Neural progenitor cell (in vitro differentiated cells): ENCODE measurements at places on chromosomes 1 and 21.

DNA sequence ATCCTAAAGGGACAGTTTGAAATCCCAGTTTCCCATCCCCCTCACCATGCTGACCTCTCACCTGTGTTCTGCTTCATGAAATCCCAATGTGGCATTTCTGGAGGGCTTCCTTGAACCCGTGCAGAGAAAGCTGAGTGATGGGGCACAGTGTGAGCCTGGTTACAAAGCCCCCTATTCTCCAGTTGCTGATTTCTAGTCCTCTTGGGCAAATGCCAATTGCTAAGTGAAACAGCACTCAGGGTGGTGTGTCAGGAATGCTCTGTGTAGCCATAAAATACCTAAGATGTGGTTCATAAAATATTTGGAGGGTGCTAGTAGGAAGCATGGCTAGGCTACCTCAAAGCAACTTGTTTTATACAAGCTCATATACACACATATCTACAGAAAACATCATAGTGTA lies 32.0 kb downstream of the SUSD4 start:
- DNase-seq: no peak

DNA sequence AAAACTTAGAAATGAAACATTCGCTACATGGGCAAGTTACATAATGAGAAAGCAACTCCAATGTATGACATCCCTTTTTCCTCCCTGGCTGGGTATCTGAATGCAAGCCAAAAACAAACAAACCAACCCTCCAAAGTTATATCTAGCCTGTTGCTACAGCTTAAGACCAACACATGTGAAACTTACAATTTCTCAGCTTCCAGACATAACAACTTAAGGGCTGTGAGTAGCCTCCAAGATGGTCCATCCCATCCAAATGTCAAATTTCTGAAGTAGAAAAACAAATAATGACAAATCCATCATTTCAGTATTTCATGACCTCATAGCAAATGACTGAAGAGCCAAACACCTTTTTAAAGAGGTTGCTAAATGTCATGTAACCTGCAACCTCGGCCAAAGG lies 19.9 kb downstream of the SETD4 start:
- DNase-seq: no peak

DNA sequence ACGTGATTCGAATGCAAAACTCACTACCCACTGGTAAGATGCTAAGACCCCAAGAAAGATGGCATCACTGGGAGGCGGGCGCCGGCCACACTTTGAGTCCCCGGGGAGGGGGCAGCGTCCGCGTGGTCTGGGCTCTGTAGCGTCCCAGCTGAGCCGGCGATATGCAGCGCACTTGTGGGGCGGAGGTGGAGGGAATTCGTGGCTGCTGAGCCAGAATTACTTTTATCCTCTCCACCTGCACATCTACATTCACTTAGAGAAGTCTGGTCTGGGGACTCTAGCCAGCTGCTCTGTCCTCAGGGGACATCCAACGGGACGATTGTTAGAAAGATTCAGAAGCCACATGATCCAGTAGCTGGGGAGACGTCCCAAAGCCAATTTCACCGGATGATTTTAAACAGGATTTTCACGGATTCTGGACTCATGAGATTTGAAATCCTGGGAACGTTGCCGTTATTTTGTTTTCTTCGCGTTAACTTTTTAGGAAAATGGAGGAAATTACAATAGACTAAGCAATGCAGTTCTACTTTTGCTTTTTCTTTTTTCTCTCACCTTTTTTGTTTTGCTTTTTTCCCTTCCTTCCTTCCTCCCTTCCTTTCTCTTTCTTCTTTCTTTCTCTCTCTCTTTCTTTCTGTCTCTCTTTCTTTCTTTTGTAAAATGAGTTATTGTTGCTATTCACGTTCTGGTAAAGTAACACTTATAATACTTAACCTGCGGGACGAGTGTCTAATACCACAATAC lies 1.3 kb downstream of the JAM2 start:
- DNase-seq: peak; percentile 59

- no peak for DNase-seq
Observed at GRCh38 chr1:243801378-243801777, 48.7 kb downstream of the AKT3 start.

DNA sequence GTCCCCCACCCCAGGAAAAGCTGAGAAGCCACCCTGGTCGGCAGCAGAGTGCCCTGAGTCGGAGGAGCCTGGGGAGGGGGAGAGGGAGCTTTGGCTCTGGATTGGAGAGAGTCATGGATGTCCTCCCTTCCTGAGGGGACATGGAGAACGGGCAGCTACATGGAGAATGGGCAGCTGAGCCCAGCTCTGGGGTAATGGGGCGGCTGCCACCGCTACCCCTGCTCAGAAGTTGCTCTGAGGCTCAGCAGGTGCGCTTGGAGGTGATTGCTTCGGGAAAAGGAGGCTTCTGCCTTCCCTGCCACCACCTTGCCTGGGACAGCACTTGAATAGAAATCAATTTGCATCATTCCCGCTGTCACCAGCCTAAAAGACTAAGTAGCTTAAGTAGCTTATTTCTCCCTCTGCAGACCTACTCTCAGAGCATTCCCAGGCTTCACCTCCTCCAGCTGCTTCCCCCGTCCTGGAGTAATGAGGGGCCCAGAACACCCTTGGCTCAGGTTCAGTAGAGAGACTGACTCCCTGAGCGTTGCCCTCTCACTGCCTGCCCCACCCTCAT lies 8.3 kb downstream of the DISP3 start:
- DNase-seq: peak; percentile 80

GRCh38 chr1:160560806-160561205 lies 18.5 kb downstream of the CD84 start:
- DNase-seq: no peak

- DNase-seq: peak; percentile 69
Observed at GRCh38 chr1:58363585-58363984, 182.9 kb downstream of the OMA1 start.

GRCh38 chr1:228000416-228000815 lies 6.4 kb upstream of the WNT3A start:
- DNase-seq: no peak

DNA sequence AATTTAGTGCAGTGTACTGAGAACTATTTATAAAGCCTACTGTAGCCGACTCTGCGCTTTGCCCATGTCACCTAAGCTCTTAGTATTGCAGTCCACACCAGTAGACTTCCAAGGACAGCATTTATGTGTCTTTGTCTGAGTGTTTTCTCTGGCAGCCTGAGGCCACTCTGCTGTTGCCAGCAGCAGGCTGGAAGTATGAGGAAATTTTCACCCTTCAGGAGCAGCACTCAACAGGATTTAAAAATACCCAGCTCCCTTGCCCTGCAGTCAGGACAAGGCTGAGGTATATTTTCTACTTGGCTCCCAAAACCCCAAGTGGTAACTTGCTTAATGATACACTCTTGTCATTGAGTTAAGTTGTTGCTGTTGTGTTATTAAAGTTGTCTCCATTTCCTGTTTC lies 230.1 kb downstream of the SRGAP2C start:
- DNase-seq: no peak

DNA sequence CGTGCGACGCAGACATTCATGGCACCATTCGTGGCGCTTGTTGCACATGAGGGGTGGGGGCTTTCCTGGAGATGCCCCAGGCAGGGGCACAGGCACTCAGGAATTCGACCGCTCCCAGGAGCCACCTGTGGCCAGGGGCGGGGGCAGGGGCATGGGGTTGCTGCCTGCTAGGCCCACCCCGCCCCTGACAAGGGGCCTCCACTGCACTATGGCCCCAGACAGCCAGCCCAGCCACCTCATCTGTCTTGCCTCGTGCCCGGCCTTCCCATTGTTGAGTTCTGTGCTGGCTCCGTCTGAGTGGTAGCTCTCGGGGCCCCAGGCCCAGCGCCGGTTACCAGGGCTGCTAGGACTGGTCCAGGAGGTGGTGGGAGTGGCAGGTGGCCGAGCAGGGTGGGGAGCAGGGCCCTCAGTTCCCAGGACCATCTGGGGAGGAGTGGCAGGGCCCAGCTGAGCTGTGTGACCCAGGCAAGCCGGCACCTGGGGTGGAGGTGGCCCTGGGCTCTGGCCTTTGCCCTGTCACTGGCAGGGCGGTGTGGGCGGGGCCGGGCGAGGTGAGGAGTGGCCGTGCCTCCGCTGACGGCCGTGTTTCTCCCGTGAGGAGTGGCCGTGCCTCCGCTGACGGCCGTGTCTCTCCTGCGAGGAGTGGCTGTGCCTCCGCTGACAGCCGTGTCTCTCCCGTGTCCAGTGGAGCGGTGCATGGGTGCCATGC lies 1.9 kb downstream of the PLCH2 start:
- no peak for DNase-seq

- no peak for DNase-seq
Observed at GRCh38 chr1:70415882-70416281, 4.8 kb downstream of the CTH start.

DNA sequence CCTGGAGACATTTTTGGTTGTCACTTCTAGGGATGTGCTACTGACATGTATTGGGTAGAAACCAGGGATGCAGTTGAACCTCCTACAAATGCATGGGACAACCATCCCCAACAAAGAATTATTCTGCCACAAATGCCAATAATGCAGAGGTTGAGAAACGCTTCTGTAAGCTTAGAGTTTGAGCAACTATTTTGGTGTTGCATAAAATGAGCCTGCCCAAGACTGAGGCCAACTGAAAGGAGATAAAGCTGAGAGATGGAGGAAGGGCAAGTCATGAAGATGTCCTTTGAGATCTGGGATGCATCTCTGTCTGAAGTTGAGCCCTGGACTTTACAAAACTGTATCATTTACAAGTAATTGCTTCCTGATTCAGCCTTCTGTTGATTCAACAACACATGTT lies 106.9 kb downstream of the KCNJ15 start:
- no peak for DNase-seq

- DNase-seq: no peak
Observed at GRCh38 chr21:34223376-34223775, 140.4 kb upstream of the KCNE2 start.

GRCh38 chr1:180586671-180587155 lies 27.9 kb downstream of the OVAAL start:
- no peak for DNase-seq

DNA sequence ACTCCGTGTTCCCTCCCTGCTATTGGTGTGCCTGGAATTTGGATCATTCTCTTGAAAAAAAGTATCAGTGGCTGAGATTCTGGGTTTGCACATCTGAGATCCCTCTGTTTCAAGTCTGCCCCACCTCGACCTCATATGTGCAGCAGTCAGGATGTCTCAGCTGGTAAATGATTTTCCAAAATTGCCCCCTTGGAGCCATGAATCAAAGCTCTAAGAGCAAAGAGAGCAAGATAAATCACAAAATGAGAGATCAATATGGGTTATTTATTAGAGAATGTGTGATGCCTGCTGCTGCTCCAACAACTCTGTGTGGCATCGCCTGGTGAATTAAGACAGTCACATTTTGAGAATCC lies 8.5 kb downstream of the CRP start:
- no peak for DNase-seq

DNA sequence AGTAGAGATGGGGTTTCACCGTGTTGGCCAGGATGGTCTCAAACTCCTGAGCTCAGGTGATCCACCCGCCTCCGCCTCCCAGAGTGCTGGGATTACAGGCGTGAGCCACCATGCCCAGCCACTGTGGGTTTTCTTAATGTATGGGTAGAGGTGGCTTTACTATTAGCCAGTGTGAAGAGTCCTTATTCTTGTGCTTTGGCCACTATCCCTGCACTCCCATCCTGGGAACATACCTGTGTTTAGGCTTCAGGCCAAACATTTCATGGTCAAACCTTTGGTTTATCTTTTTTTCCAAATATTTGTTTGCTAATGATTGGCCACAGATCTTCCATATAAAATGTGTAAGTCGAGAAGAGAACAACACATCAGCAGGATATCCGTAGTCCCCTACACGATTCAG lies 16.5 kb downstream of the FMO5 start:
- DNase-seq: no peak

- DNase-seq: peak; percentile 78
Observed at GRCh38 chr1:24704411-24705259, 40.6 kb upstream of the CLIC4 start.

DNA sequence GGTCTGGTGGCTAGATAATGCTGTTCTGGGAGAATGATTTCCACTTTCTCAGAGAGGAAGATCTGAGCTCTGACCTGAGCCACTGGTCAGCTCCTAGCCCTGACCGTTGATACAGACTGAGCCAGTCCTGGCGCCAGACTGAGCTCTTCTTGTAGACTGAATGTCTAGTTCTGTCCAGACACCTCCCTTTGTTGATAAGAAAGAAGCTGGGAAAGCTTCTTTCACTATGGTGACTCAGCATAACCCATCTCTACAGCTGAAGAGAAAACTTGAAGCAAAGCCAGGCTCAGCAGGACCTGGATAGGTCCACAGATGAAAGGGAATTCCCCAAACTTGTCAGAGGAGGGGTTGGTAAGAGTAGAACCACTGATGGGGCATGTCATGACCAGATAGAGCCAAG lies 9.9 kb upstream of the TRABD2B start:
- no peak for DNase-seq

DNA sequence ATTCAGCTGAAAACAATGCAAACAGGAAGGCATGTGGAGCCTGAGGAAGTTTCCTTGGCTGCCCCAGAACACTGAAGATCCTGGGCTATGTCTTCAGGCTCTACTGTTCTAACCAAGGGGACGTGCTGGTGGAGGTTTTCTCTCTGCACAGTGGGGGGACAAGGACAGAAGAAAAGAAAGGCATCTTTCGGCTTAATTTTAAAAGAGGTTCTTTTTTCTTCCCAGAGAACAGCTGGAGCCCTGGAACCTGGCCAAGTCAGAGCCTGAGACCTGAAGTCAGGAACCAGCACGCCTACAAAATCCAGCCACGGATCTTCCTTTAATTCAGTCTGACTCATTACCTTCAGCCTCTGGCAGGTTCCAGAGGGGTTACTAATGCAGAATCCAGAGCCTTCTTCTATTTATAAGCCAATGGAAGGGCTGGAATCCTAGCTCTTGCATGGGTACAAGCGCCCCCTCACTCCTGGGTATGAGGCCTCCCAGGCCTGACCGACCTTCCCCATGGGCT lies 19.8 kb downstream of the CTNNBIP1 start:
- peak; percentile 70 for DNase-seq

DNA sequence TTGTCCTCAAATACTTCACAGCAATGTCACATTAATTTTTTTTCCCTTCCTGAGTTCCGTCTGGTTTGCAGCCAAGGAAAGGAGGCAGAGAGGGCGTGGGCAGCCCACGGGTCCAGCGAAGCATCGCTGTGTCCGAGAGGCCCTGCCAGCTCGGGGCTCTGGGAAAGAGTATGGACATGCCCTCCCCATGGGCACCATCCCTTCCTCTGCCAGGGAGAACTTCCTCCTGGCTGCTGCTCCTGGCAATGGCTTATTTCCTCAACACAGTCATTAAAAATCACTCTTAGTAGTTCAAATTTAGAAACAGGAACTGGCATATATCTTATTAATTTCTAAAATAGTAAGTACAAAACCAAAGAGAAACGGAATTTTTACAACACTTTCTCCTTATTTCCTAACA lies 115.4 kb downstream of the RIPK4 start:
- DNase-seq: no peak

DNA sequence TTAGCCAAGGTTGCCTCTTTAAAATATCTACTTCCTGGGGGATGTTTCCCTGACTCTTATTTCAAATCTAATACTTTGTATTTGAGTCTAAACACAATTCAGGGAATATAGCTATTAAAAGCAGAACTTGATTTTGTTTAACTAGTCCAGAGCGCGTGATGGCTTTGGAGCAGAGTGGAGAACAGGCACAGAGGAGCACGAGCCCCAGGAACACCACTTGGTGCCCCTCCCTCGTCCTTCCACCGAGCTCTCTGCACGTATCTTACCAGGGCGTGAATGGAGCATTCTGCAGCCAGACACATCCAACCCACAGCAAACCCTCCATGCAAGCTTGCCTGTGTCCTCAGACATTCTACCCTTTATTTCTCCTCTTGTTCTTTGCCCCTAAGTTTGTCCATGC lies 14.1 kb downstream of the KIF26B start:
- no peak for DNase-seq

GRCh38 chr1:41641941-41642527 lies 157.6 kb upstream of the EDN2 start:
- DNase-seq: no peak
